Activated CD8-positive, alpha-beta T cell treated with anti-CD3 and anti-CD28 coated beads, Interleukin-2, amount 10 ng/mL, durations not matched to agents 7 days and 5 days (primary cell): ENCODE measurements at places on chromosomes 2 and 18. TPM values are rescaled to one million over a fixed set of nuclear protein-coding genes. Genes with fewer than 3 reads are reported as not detected.

The ABCB11 gene
- not detected for total RNA-seq

The FOXI3 gene
- not detected for total RNA-seq

The XDH gene
- total RNA-seq: not detected

The DSG1 gene
- not detected for total RNA-seq

The TLX2 gene
- 0.34 TPM for total RNA-seq

The RNF103 gene
- 8.7 TPM for total RNA-seq

The CTAGE1 gene
- total RNA-seq: not detected

The SNTG2 gene
- 1.6 TPM for total RNA-seq

DNA sequence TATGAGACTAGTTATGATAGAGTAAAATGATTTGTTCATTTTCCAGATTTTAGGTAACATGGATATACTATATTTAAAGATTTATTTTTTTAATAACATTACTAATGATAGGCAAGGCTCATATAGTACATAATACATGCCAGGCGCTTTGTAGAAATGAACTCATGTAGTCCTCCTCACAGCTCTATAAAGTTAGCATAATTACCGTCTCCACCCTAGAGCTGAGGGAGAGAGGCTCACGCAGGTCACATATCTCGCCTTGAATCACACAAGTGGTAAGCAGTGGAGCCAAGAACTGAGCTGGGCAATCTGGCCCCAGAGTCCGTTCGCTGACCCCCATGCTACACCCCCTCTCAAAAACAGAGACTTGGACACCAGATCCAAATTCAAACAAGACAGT is 222.5 kb downstream of the FAM210A start:
- no peak overlapping the region for H3K27ac ChIP-seq
- H3K36me3 ChIP-seq: peaks cover 15% of the 10 kb centered on the region
- no peak for DNase-seq
- H3K4me1 ChIP-seq: peaks cover 43% of the 10 kb centered on the region
- no peaks in the 10 kb centered on the region for H3K27me3 ChIP-seq
- H3K4me3 ChIP-seq: no peak overlapping the region

GRCh38 chr2:150640039-150640438 is 152.6 kb upstream of the RND3 start:
- no peak overlapping the region for H3K4me3 ChIP-seq
- no peaks in the 10 kb centered on the region for H3K4me1 ChIP-seq
- DNase-seq: no peak
- H3K27me3 ChIP-seq: no peaks in the 10 kb centered on the region
- no peaks in the 10 kb centered on the region for H3K36me3 ChIP-seq

DNA sequence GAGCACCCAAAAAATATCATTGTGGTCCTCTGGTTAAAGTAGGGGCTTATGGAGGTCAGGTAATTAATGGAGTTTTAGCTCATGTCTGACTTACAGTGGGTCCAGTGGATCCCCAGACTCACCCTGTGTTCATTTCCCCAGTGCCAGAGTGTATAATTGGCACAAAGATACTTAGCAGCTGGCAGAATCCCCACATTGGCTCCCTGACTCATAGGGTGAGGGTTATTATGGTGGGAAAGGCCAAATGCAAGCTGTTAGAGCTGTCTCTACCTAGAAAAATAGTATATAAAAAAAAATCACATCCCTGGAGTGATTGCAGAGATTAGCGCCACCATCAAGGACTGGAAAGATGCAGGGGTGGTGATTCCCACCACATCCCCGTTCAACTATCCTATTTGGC is 1067.6 kb upstream of the ACVR2A start:
- no peak overlapping the region for H3K4me3 ChIP-seq
- H3K27ac ChIP-seq: no peak overlapping the region
- DNase-seq: no peak

- no peaks in the 10 kb centered on the region for H3K4me1 ChIP-seq
- H3K27ac ChIP-seq: no peak overlapping the region
- DNase-seq: no peak
- H3K27me3 ChIP-seq: no peaks in the 10 kb centered on the region
- no peak overlapping the region for H3K4me3 ChIP-seq
Measured at GRCh38 chr18:33201509-33201926, 239.0 kb downstream of the CCDC178 start.

- no peak for DNase-seq
- peaks cover 24% of the 10 kb centered on the region for H3K4me1 ChIP-seq
- peak overlapping the region; percentile 2 for H3K27ac ChIP-seq
- H3K4me3 ChIP-seq: no peak overlapping the region
- peaks cover 54% of the 10 kb centered on the region for H3K36me3 ChIP-seq
Measured at GRCh38 chr2:69493268-69493667, 56.0 kb upstream of the NFU1 start.

- no peak for DNase-seq
- no peaks in the 10 kb centered on the region for H3K27me3 ChIP-seq
- no peak overlapping the region for H3K4me3 ChIP-seq
- H3K36me3 ChIP-seq: peaks cover 10% of the 10 kb centered on the region
- H3K27ac ChIP-seq: no peak overlapping the region
- H3K4me1 ChIP-seq: peaks cover 1% of the 10 kb centered on the region
Measured at GRCh38 chr2:171702781-171703556, 15.7 kb downstream of the DYNC1I2 start.

DNA sequence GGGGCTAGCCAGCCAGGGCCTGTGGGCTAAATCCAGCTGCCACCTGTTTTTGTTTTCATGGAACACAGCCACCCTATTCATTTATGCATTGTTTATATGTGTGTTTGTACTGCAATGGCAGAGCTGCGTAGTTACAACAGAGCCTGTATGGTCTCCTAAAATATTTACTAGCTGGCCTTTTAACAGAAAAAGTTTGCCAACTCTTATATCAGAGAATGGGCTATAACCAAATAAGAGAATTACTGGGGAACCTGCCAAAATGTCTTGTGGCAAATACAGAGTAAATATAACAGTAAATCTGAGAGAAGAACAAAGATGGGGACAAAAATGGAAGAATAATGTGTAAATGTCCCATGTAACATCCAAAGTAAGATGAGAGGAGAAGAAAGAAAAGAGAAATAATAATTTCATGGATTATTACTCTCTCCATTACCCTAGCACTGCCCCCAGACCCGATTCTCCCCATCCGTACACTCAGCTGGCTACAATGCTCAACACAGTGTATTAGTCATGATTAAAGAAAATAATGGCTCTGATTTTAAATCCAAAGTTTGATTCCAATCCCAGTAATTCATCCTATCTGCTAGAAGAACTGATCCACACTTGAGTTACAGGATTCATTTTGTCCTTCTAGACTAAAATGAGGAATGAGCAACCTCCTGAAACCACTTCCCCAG is 249.3 kb downstream of the LRATD1 start:
- H3K4me1 ChIP-seq: no peaks in the 10 kb centered on the region
- DNase-seq: no peak
- H3K36me3 ChIP-seq: no peaks in the 10 kb centered on the region

DNA sequence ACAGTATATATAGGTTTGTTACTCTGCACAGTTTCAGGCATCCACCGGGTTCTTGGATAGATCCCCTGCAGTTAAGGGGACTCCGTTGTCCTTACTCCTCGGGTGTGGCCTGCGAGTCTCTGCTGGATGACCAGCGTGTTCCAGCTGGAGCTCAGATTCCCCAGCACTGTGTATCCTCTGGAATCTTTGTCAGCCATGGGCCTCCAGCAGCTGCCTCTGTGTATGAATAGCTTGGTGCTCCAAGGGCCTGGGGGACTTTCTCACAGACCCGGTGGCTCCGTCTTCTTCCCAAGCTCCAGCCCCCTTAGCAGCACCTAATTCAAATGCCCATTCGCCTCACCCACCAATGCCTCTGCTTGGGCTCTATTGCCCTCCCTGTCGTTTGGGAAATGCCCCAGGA is 6.3 kb downstream of the ANO7 start:
- H3K4me3 ChIP-seq: no peak overlapping the region
- DNase-seq: no peak
- no peaks in the 10 kb centered on the region for H3K36me3 ChIP-seq
- no peaks in the 10 kb centered on the region for H3K4me1 ChIP-seq

DNA sequence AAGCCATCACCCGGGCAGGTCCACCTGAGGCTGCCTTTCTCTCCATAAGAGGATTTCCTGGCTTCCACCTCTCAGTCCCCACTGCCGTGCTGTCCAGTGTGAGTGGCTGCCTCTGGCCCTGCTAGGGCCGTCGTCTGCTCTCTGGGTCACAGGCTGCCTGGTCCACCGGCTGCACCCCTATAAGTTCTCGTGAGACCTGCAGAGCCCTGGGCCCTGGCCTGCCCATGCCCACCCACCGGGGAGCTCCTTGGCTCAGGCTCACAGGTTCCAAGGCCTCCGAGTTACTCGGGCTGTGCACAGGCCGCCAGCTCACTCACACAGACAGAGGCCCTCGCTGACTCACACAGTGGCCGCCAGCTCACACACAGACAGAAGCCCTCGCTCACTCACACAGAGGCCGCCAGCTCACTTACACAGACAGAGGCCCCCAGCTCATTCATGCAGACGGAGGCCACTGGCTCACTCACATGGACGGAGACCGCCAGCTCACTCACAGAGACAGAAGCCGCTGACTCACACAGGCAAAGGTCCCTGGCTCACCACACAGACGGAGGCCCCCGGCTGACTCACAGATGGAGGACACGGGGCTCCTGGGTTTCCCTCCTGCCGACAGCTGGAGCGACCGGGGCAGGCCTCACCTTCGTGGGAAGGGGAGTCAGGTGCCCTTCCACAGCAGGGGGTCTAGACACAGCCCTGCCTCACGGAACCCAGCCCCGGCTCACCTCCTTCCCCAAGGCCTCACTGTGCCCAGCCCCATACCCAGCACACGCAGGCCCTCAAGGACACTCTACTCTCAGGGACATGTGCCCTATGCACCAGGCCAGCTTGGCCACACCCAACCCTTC is 334.1 kb upstream of the MYT1L start:
- H3K4me3 ChIP-seq: no peak overlapping the region
- H3K27ac ChIP-seq: no peak overlapping the region
- H3K27me3 ChIP-seq: no peaks in the 10 kb centered on the region
- no peaks in the 10 kb centered on the region for H3K36me3 ChIP-seq
- DNase-seq: no peak

- no peaks in the 10 kb centered on the region for H3K36me3 ChIP-seq
- H3K27me3 ChIP-seq: peaks cover 30% of the 10 kb centered on the region
- no peak overlapping the region for H3K27ac ChIP-seq
- DNase-seq: no peak
- no peak overlapping the region for H3K4me3 ChIP-seq
- no peaks in the 10 kb centered on the region for H3K4me1 ChIP-seq
Measured at GRCh38 chr2:176234156-176234555, 35.1 kb upstream of the MTX2 start.

GRCh38 chr2:3604991-3605961 is 10.4 kb downstream of the COLEC11 start:
- H3K4me1 ChIP-seq: peaks cover 6% of the 10 kb centered on the region
- DNase-seq: peak; percentile 27
- H3K27ac ChIP-seq: peak overlapping the region; percentile 25

DNA sequence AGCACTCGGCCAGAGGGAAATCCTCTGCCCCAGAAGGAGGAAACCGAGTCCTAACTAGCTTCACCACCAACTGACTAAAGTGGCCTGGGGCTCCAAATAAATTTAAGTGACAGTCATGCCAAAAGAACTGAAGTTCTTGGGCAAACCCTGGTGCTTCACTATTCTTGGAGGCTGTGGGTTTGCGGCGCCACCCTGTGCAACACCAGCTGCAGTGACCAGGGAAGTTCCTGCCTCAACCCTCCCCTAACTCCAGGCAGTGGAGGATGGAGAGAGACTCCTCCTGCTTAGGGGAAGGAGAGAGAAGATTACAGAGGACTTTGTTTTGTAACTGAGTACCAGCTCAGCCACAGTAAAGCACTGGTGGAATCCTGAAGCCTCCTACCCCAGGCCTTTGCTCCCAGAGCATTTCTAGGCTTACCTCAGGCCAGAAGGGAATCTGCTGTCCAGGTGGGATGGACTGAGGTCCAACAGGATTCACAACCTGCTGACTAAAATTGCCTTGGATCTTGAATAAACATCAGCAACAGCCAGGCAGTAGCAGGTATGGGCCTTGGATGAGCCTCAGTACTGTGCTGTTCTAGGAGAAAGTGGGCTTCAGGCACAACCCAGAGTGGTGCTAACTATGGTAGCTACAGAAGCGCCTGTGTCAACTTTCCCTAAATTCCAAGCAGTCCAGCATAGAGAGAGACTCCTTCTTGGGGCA is 29.4 kb upstream of the BMP10 start:
- H3K4me3 ChIP-seq: no peak overlapping the region
- no peak overlapping the region for H3K27ac ChIP-seq

- H3K4me1 ChIP-seq: no peaks in the 10 kb centered on the region
- H3K4me3 ChIP-seq: no peak overlapping the region
- DNase-seq: no peak
- H3K36me3 ChIP-seq: no peaks in the 10 kb centered on the region
- no peaks in the 10 kb centered on the region for H3K27me3 ChIP-seq
Measured at GRCh38 chr2:67752969-67753368, 309.8 kb downstream of the C1D start.

- H3K4me1 ChIP-seq: no peaks in the 10 kb centered on the region
- H3K36me3 ChIP-seq: no peaks in the 10 kb centered on the region
- H3K27ac ChIP-seq: no peak overlapping the region
- no peak for DNase-seq
- H3K4me3 ChIP-seq: no peak overlapping the region
Measured at GRCh38 chr18:350953-351572, 83.2 kb upstream of the THOC1 start.

- no peaks in the 10 kb centered on the region for H3K4me1 ChIP-seq
- H3K27ac ChIP-seq: no peak overlapping the region
- no peaks in the 10 kb centered on the region for H3K27me3 ChIP-seq
- no peak overlapping the region for H3K4me3 ChIP-seq
- H3K36me3 ChIP-seq: no peaks in the 10 kb centered on the region
- DNase-seq: no peak
Measured at GRCh38 chr2:185227391-185227790, 511.2 kb upstream of the FSIP2 start.

DNA sequence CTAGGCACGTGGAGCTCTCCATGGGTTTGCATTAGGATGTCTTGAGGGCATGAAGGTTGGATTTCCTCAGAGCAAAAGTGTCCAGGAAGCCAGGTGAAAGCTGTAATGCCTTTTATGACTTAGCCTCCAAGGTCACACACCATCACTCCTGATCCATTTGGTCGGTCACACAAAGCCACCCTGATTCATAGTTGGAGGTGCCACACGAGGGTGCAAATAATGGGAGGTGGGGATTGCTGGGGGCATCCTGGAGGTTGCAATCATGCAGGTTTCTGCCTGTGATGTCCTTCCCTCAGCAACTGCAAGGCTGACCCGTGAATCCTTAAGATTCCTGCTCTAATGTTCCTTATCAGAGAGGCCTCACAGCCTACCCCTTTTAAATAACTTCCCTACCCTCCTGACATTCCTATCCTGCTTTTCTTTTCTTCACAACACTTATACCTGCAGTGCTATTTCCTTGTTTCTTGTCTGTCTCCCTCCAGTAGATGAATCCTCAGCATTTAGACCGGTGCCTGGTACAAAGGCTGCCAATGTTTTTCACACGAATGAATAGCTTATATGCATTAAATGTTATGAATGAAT is 97.1 kb downstream of the LIPG start:
- H3K4me3 ChIP-seq: no peak overlapping the region
- DNase-seq: no peak
- H3K36me3 ChIP-seq: no peaks in the 10 kb centered on the region
- H3K4me1 ChIP-seq: no peaks in the 10 kb centered on the region

GRCh38 chr2:105102963-105103421 is 65.1 kb downstream of the MRPS9 start:
- peaks cover 9% of the 10 kb centered on the region for H3K36me3 ChIP-seq
- H3K4me3 ChIP-seq: no peak overlapping the region
- H3K27ac ChIP-seq: no peak overlapping the region
- no peaks in the 10 kb centered on the region for H3K4me1 ChIP-seq
- DNase-seq: no peak
